Lower leg skin (tissue), 4 donors: ENCODE measurements at places on chromosomes 1 and 21. TPM values are rescaled to one million over a fixed set of nuclear protein-coding genes. Genes with fewer than 3 reads are reported as not detected.

DNA sequence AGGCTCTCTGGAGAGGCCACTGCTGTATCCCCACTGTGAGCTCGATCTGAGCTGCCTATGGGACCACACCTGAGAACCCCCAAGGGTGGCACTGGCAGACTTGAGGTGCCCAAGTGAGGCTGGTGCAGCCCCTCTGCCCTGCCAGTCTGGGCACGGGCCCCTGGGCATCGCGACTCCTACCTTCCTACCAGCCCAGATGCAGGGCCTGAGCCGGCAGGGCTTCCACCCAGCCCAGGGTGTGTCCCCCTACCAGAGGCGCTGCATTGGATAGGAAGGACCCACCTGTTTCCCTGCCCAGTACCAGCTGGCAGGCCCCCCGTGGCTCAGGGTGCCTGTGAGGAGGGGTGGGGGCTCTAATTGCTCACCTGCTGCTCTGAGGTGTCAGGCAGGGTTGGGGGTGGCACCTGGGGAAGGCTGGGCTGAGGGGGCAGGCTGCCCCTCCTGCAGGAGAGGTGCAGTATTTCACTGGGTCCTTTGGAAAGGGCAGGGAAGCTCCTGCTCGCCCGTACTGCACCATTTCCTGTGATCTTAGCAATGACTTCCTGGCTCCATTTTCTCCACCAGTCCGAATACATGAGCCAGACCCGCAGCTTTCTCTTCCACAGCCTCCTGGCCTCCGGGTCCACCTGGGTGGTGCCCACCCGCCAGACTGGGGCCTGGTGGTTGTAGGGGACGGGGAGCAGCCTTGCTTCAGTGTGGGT, 11.8 kb downstream of the TP73 start:
- peak; percentile 70 for DNase-seq

DNA sequence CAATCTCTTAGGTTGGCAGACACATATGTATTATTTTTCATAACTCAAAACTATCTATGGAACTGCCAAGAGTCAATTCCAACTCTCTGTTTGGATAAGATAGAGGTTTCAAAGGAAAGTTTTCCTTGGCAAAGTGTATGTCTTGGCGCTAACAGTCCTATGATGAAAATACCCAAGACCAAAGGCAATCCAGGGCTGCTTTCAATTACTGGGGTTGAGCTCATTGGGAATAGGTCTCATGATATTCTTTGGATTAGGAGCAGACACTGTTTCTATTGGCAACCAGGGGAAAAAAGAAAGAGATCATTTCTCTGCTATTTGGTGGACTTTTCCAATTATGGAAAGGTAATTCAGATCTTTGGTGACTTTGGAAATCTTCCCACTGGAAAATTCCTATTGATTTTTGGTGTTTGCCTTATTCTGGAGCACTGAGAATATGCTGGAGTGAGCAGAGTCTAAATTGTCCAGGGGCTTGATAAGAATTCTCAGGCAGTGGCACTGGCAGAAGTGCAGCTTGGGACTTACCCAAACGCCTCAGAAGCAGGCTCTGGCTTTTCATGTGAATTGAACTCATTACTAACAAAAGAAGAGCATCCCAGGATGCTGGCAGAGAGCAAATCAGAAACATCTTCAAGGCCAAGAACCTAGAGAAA, 20.4 kb upstream of the PLXNA2 start:
- no peak for DNase-seq

DNA sequence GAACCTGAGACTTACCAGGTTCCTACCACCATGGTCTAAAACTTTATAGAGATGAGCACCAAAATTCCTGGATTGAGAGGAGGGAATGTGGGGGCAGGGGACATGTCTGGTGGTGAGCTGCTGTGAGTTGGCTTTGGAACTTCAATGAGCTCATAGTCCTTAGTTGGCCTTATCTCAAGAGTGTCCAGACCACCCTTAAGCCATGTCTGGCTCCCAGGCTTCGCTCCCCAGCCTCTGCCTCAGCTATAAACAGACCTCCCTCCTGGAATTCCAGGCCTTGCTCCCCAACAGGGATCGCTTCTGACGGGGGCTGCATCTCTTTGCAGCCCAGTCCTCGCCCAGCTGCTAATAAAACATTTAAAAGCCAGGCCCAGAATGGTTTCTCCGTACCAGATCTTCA, 19.5 kb downstream of the ATF3 start:
- no peak for DNase-seq

The NPPB gene
- not detected for total RNA-seq
